Tongue (tissue), 3 donors: ENCODE measurements at places on chromosomes 6 and 20.

DNA sequence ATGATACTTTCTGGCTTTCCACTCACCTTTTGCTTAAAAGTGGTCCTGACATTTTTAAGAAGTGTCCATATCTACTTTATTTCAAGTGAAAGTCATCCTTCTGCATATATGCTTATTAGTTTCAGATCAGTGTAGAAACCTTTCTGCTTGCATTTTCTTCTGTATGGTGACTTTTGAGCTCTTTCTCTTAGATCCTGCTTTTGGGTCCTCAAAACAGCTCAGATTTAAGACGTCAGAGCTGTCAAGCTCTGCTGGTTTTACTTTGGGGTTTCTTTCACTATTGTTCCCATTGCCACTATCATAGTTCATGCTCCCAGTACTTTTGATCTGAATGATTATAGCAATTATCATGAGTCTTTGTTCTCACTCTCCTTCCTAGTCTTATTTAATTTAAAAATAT, 41.7 kb downstream of the BCKDHB start:
- no peak for DNase-seq

- no peak for DNase-seq
Observed at GRCh38 chr6:155830531-155830930, 374.9 kb upstream of the NOX3 start.

DNA sequence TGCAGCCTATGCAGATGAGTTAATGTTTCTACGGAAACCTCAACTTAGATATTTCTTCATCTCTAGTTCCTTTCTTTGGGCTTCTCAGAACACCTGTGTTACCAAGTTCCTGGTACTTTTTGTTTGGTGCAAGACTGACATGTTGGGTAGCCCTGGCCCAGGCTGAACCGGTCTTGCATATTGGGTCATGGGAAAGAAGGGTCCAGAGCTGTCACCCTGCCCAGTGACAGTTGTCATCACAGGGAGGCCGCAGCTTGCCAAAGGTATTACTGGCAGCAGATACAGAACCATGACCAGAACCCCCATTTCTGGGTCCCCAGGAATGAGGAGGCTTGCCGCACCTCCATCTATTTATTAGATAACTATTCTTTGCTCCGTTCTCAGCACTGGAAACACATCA, 40.2 kb downstream of the PDYN start:
- no peak for DNase-seq

DNA sequence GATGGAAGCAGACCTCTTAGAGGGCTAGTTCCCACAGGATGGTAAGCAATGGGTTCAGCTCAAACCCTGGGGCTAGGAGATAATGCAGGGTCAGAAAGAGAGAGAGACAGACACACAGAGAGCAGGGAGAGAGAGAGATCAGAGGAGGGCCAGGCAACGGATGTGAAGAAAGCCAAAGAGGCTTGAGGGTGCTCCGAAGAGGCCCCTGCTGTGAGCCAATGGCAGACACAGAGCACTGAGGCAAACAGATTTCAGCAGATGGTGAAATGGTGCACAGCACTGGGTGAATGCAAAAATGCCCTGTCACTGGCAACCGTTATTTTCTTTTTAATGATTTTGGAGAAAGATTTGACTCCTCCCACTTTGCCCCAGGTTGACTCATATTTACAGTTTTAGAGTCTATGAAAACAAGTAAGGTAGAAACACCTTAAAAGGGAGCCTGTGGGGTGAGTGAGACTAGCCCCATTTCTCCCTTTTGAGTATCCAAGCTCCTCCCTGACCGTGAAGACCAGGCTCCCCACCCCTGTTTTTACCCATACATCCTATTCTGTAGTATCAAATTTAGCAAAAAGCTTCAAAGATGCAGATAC, 840 bp downstream of the DEFB132 start:
- DNase-seq: no peak

GRCh38 chr6:1798965-1799325, 189.2 kb downstream of the FOXC1 start:
- DNase-seq: no peak
